Activated naive CD4-positive, alpha-beta T cell (primary cell): ENCODE measurements at places on chromosomes 16 and 17.

DNA sequence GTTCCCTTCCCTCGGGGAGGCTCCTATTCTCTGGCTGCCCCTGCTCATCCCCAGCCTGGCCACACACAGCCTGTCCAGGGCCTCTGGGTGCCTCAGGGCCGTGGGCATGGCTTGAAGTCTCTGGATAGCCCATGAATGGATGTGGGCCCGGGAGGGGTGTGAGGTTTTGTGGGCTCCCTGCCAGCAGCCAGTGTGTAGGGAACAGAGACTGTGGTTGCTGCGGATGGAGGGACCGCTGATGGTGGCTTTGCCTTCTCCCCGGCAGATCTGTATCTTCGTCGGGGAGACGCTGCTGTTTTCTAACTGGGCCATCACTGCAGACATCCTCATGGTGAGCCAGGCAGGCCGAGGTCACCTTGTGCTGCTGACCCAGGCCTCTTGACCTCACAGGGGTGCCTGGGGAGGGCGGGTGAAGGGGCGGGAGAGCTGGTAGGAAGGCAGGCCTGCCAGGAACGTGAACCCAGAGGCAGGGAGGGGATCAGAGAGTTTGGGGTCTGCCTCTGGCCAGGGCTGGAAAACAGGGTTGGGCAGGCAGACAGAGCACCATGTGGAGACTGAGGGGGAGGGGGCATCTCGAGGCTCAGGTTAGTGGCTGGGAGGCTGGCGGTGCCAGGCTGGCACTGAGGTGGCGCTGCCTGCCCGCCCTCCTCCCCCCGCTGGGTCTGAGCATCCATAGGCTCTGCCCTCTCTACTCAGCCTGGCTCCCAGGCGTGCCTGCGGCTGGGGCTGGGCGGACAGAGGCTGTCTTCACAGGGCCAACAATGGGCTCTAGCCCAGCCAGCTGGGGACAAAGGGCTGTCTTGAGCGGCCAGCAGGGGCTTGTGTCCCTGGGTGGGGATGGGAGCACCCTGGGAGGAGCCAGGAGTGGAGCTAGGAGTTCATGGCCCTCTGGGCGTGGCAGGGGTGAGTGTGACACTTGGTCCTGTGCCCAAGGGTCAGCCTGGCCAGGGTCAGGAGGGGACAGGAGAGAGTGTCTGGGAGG lies 21.4 kb downstream of the MYBBP1A start:
- DNase-seq = no peak

DNA sequence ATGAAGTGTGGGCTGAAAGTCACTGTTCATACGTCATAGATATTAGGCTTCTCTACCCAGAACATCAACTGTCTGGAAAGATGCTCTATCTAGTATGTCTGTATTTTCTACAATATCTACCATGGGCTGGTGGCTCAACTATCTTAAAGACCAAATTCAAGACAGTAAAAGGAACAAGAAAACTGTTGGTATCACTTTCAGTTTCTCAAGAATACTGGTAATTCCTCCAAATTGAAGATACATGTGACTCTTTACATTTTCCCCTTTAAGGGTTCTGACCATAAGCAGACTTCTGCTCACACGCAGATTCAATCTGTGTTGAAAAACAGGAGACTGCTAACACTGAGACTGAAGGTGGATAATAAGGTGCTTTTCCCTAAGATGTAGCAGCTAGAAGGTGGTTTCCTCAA lies 24.2 kb downstream of the XPO6 start:
- DNase-seq = no peak

GRCh38 chr17:17361543-17361866 lies 58.3 kb downstream of the NT5M start:
- DNase-seq = no peak

GRCh38 chr17:78019976-78020716 lies 61.6 kb downstream of the TNRC6C start:
- no peak for DNase-seq

- DNase-seq = no peak
Measured at GRCh38 chr17:31788571-31788946, 70.5 kb downstream of the COPRS start.

GRCh38 chr17:20010099-20010863 lies 1.1 kb downstream of the SPECC1 start:
- DNase-seq = no peak

DNA sequence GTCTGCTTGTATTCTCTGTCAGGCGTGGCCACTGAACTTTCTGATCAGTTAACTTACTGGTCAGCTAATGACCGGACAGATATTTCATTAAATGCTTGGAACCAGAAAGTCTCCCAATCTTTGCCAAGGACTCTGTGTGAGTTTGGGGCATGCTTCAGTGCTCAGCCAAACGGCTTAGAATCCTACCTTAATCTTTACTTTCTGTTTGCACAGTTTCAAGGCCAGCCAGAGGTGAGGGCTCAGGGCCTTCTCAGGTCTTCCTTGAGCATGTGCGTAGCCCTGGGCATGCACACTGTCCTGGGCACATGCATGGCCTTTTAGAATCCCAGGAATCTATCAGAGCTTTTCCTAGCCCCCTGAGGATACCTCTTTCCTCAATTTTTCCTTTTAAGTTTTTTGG lies 230.1 kb downstream of the RAB11FIP4 start:
- DNase-seq = no peak

DNA sequence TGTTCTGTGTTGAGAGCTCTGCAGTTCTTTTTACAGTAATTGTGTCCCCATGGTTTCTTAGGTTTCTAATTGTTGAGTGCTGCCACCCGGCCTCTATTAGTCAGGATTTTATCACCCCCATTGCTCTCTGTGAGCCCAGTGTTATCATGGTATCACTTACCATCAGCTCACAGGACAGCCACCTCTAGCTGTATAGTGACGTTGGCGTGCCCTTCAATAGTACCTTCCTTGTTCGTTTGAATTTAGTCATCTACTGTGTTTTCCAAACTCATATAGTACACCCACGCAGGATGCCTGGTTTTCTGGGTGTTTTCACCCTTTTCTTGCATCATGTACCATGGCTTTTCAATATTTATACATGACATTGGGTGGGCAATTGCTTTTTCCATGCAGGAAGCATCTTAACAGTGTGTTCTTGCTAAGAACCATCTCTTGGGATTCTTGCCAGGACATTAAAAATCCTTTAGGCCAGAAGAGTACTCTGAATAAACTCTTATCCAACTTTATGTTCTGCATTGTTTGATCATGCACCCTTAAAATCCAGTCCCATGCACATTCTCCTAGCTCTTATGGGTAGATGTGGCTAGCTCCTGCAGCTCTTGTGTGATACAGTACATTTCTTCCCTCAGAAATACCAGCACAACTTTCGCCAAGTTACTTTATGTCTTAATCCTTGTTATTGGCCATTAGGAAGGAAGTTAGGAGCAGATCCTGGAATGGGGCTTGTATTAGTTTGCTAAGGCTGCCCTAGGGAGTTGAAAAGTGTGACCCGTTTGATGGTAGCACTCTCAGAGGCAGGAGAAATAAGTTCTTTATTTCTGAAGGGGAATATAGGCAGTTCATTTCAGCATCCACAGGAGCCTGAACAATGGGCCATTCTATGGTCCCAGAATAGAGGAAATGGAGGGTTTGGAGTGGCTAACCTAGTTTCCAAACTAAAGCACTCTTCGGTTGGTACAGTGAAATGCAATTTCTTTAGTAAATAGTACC lies 11.3 kb upstream of the ABCA10 start:
- DNase-seq = no peak

GRCh38 chr16:69889295-69889964 lies 61.7 kb upstream of the CLEC18A start:
- no peak for DNase-seq

DNA sequence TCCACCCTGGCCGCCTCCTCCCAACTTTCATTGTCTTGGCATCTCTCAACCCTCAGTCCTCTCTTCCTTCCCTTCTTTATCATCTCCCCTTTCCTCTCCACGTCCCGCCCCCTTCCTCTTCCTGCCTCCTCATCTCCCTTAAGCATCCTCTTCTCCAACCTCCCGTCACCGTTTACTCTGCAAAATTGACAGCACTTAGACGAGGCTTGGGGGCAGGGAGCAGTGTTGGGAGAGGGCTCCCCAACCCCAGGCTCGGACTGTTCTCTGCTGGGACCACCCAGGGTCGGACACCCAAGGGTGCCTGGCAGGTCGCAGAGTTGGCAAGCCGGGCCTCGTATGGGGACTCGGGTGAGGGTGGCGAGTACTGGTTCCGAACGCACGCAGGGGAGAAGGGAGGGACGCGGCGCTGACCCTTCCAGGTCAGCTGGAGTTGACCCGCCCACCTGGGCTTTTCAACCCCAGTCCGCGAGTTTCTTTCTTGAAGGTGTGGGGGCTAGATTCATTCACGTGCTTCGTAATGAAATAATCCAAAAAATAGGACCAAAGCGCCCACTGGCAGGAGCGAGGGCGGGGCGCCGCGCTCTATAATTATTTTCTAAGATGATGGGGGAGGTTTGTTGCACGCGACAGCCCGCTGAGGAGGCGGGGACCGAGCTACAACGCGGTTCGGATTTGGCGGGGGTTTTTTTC lies 775 bp upstream of the PAGR1 start:
- DNase-seq = no peak

DNA sequence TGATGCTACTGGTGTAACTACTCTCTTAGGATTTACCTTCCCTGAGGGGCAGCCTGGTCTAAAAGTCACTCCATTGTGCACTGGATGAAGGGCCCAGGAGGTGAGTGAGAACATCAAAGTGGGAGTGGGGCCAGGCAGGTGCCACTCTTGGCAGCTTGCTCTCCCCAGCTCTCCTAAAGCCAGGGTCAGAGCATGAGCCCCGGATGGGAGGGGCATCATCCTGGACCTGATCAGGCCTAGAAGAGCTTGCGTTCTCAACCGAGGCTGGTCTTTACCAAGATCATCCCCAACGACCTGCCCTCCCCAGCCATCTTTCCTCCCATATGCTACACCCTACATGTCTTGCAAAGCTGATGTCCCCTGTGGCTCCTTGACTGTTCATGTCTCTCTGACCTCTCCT lies 87.1 kb downstream of the AIPL1 start:
- no peak for DNase-seq

DNA sequence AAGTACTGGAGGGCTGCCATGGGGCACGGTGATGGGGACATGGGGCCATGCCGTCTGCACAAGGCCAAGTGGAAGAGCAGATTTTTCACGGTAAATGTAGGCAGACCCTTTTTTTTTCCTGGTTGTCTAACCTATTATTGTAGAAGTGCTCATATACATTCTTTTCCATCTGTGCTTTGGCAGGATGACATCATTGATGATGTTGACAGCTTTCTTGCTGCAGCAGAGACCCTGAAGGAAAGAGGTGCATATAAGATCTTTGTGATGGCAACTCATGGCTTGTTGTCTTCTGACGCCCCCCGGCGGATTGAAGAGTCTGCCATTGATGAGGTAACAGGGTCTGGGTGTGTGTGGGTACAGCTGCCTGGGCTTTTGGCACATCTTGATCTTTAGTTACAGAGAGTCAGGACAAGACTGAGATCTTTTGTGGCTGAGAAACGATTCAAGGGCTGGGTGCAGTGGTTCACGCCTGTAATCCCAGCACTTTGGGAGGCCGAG lies 23.3 kb upstream of the SLC5A10 start:
- no peak for DNase-seq

DNA sequence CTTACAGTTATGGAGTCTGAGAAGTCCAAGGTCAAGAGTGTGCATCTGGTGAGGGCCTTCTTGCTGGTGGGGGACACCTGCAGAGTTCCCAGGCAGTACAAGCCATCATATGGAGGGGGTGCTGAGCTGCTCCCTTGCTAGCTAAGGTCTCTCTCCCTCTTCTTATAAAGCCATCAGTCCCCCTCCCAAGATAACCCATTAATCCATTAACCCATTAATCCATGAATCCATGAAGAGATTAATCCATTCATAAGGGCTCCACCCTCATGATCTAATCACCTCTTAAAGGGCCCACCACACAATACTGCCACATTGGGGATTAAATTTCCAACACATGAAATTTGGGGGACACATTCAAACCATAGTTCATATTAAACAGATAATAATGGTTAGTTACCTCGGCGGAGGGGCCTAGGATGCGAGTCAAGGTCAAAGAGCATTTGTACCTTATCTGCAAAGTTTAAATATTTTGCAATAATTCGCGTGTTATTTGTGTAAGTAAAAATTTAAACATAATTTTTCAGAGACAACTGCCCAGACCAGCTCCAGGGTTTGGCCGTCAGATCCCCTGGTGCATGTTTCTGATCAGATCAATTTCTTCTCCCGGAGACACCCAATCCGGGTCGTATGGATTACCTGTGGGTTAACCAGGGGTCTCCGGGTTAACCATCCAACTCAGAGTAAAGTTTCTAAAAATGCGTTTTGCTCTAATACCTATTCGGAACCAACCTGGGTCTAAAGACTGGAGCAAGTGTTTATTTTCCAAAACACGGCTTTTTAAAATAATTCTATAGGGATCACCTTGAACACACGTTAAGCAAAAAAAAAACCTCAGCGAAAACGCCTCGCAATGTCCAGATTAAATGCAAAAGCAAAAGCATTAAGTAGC lies 740 bp upstream of the POLR3E start:
- DNase-seq = no peak

- no peak for DNase-seq
Measured at GRCh38 chr16:22878955-22879354, 65.0 kb downstream of the HS3ST2 start.

DNA sequence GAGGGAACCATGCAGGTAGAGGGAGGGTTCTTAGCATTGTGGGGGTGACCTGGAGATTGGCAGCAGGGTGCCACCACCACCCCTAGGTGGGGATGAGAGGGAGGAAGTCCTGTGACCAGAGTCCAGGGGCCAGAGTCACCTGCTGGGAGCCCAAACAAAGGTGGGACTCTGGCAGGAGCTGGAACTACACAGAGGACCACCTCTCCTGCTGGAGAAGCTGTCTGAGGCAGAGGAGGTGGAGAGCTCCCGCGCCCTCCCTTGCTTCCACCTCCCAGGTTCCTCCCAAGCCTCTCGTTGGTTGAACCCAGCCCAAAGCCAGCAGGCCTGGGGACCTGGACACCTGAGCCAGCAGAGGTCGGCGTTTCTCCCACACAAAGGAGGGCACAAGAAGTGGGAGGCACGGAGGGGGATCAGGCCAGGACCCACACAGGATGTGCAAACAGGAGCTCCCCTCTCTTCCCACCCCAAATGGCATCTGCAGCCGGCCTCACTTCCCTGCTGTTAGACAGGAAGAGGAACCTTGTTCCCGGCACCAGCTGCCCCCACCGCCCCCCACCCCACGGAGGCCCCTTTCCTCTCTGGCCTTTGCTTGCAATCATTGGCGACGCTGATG lies 154.6 kb downstream of the SEC14L1 start:
- DNase-seq = no peak

DNA sequence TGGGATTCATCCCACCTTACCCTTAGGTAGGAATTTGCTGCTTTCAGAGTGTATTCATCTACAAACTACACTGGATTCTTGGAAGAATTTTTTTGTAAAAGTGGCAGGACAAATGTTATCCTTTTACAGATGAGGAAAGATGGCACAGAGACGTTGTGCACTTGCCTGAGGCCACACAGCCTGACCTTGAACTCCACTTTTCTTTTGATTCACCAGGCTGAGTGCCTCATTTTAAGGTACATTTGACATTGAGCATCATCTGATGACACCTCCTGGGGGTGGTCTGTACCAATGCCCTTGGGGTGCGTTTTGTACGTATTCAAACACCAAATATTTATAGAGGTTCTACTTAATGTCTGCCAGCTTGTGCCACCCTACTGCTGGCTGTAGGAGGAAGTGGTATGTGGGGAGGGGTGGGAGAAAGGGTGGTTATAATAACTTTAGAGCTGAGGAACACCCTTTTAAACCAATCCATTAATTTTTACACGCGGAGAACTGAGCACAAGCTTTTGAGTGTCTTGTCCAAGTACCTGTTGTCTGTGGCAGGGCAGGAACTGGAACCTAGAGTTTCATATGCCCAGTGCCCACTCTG lies 29.1 kb downstream of the HS3ST3B1 start:
- DNase-seq = no peak

GRCh38 chr17:75610103-75610984 lies 22.7 kb downstream of the MYO15B start:
- no peak for DNase-seq

GRCh38 chr17:48623583-48623982 lies 2.6 kb downstream of the HOXB9 start:
- DNase-seq = no peak
